ENCODE measurements at places on chromosomes 11 and 22.
A peak's percentile ranks its signal among the peaks of the same experiment; 100 is the strongest.

- no peak for DNase-seq
These were observed 45.3 kb downstream of the CHRDL2 start for GRCh38 chr11:74685905-74686304.

GRCh38 chr11:117830674-117831351, 6.3 kb upstream of the FXYD2 start:
- DNase-seq = no peak

DNA sequence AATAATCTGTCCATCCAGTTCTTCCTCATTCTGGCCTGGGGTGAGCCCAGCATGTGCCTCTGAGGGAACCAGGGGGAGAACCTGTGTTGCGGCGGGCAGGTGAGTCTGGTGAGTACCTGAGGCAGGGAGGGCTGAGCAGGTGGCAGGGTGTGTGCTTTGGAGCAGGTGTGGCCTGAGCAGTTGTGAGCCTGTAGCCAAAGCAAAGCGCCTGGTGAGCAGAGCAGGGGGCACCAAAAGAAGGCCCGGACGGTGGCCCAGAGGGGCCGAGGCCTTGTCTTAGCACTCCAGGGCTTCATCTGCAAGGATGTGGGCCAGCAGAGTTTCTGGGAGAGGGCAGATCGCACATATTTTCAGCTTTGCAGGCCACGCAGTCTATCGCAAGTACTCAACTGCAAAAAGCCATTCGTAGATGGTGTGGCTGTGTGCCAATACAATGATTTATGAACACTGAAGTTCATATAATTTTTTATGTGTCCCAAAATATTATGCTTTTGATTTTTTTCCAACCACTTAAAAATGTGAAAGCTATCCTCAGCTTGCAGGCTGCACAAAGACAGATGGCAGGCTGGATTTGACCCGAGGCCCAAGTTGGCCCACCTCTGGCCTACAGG, 8.7 kb downstream of the GLB1L2 start:
- DNase-seq = no peak

GRCh38 chr22:25153961-25154666, 45.5 kb upstream of the CRYBB3 start:
- DNase-seq = no peak

DNA sequence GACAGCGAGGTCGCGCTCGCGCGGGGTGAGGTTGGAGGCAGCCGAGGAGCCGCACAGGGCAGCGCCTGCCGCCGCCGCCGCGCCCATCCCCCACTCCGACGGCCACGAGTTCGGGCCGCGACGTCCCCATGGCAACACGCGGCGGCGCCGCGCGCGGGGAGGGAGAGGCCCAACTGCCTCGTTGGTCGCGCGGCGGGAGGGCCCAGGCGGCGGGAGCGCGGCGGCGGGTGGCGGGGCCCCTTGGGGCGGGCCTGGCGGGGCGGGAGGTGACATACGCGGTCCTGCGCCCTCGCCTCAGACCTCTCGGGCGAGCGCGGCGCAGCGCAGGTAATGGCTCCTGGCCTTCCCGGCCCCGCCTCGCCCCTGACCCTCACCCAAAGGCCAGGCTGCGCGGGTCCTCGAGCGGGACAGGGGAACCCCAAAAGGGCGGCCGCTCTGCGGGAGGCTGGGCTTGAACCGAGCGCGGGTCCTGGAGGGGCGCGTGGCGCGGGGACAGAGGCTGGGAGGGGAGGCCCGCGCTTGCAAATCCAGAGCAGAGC, at the start of gene DEUP1:
Gene DEUP1, plus strand, starts transcription at position 297 of the 539 bp plus-strand sequence. CDS start 1,518 bp downstream, outside the sequence.
- DNase-seq = peak; percentile 50

DNA sequence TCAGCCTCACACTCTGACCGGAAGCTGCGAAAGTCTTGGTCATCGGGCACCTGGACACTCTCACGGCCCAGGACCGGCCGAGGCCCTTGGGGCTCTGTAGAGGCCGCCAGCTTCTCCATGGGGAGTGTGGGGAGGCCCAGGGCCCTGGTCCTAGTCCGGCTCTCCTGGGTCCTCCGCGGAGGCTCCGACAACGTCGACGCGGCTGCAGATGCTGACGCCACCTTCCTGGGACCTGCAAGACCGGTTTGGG, 12.9 kb downstream of the STARD10 start:
- no peak for DNase-seq

DNA sequence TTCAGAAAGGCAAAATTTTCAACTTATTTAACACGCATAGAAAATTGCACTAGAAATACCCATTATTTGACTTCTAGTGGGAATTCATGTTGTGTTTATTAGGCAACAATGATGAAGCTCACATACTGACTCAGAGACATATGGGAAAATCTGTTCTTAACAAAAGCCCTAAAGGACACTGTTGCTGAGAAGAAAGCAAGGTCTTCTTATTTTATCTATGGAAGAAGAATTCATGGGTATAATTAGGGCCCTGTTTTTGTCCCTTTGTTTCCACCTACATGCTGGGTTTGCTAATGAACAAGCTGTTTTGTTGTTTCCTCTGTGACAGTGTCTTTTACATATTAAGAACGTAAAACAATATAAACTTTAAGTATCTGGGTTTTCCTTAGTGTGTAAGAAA, 606.7 kb upstream of the ARHGAP42 start:
- DNase-seq = no peak

DNA sequence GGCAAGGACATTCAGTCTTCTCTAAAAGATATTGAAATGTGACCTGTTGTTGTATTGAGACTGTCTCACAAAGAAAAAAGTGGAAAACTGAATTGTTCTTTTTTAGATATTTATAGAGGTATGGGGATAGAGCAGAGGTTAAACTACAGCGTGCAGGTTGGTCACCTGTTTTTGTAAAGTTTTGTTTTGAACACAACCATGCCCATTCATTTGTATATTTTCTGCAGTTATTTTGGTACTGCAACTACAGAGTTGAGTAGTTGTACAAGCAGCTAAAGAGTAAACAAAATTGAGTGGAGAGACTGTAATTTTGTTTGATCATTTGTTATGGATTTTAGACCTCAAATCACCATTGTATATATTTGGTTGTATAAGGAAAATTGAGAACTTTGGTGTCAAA, 11.3 kb downstream of the EED start:
- DNase-seq = no peak

DNA sequence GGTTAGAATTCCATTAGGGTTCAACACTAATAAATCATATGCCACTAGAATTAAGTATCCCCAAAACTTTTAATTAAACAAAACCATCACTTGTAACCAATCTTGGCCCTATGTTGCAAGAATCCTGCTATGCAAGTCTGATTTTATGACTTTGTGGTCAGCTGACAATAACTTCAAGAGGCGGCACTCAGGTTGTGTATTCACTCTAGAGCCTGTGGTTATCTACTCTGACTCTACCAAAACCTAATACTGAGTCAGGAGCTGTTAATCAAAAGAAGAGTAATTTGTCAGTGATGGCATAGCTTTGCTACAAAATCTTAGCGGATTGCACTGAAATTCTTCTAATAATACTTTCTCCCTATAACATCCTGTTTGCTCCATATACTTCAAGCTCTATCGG, 253.7 kb downstream of the AASDHPPT start:
- no peak for DNase-seq

DNA sequence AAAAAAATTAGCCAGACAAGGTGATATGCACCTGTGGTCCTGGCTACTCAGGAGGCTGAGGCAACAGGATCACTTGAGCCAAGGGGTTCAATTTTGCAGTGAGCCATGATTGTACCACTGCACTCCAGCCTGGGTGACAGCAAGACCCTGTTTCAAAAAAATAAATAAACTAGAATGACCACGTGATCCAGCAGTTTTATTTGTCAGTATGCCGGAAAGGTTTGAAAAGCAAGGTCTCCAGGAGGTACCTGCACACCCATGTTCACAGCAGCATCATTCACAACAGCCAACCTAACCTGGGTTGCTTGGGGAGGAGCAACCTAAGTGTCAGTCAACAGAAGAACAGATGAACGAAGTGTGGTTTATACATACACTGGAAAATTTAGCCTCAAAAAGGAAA, 78.7 kb upstream of the SEPTIN5 start:
- no peak for DNase-seq

GRCh38 chr22:45769569-45770210, 98.1 kb downstream of the ATXN10 start:
- no peak for DNase-seq

DNA sequence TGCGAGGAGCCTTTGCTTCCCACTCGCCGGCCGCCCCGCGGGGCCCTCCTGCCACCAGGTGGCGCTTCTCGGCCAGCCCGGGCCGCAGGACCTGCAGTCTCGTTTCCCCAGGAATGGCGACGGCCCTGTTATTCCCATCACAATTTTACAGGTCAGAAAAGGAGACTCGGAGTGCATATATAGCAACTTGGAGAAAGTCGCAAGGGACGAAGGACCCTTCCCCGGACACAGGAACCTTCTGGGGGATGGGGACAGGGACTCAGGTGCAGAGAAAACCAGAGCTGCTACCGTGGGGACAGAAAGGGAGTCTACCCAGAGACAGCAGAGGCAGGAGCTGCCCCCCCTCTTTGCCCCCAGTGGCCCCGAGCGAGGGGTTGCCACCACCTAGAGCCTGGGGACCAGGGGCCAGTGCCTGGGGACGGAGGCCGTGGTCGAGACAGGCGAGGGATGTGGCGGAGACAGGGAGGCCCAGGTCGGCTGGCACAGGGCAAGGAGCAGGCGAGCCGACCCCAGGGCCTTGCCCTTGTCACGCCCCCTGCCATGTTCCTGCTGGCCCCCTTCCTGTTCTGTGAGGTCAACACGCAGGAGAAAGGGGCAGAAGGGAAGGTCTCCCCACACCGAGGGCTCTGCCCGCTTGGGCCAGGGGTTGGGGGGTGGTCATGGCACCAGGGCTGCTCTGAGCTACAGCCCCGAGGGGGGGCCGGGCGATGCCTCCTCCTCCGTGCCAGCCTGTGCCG, 3.5 kb upstream of the KRTAP5-6 start:
- DNase-seq = peak; percentile 92

GRCh38 chr22:30340911-30341685, 14.4 kb upstream of the TBC1D10A start:
- DNase-seq = no peak

DNA sequence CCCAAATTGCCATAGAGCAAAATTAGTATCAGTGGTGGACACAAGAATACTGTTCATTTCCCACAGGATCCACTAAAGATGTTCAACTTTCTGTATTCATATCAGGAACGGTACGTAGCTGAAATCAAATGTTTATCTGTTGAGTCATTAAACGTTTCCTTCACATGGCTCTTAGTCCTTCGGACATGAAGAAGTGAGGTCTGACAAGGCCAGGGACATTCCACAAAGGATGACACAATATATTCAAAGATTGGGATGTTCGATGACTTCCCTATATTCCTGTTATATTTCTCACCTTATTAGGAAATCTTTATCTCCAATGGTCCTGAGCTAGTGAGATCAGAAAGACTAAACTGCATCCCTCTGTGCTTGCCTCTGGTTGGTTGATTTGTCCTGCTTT, 129.0 kb downstream of the ETS1 start:
- no peak for DNase-seq

- DNase-seq = no peak
These were observed 241.2 kb downstream of the CASP12 start for GRCh38 chr11:104657083-104657482.

- no peak for DNase-seq
These were observed 227.6 kb upstream of the PITPNB start for GRCh38 chr22:28146401-28147314.

DNA sequence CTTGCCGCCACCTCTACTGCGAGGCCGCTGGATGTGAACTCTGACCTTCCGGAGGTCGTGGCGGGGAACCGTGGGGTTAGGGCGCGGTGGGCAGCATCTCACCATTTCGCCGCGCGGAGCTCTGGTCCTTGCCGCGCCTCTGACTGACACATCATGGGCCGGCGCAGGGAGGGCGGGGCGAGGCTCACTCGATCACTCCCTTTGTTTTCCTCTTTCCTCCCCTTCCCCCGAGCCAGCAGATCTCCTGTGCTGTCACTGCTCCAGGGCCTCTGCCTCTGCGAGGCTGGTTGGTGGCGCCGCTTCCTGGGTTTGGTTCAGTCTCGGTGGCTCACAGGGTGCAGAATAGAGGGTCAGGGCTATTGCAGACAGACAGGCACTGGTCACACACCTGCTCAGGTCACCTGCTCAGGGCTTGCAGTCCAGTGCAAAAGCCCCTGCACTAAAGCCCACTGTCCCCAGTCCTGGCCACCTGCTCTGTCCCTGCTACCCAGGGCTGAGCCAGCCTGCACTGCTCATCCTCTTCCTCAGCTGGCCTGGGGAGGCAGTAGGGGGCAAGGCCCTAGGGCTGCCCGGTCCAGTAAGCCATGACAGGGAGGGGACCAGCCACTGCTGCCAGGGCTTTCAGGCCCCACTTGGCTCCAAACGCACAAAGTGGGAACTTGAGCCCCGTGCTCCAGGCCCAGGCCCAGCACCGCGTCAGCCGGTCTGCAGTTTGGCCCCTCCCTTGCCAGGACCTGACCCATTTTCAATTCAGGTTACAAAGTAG, 36.2 kb downstream of the PISD start:
- peak; percentile 81 for DNase-seq

DNA sequence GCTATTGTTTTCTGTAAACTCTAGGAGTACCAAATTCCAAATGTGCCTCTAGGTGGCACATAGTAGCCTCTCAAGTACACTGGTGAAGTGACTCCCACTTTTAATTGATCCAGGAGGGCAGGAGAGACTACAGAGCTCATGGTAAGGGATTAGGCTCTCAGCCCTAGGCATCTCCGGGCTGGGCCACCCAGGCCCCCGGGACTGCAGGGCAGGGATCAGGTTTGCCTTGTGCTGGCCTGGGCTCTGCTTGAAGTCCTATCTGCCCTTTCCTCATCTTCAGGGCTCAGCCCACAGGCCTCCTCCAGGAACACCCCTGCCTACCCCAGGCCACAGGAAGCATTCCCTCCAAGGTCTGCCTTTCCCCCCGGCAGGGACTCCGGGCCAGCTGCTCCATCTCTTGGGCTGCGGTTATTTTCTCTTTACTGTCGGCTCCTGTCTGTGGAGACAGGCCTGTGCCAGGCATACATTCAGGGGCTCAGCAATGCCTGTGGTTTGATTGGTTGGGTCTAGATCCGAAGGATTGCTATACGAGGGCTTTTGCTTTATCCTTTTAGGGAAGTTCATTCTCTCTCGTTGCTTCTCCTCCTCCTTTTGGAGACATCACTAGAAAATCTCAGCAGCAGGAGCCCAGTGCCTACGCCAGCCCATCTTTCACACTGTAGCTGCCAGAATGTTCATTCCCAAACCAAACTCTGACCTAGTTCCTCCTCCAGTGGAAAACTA, 32.8 kb downstream of the PARVA start:
- peak; percentile 22 for DNase-seq

All from WTC11 (cell line).